ENCODE measurements at places on chromosomes 2 and 18. TPM values are rescaled to one million over a fixed set of nuclear protein-coding genes. Genes with fewer than 3 reads are reported as not detected.
A peak's percentile ranks its signal among the peaks of the same experiment; 100 is the strongest.

The FEV gene
- total RNA-seq = not detected

- H3K36me3 ChIP-seq = no peaks in the 10 kb centered on the region
- no peak overlapping the region for H3K27ac ChIP-seq
- H3K4me3 ChIP-seq = no peak overlapping the region
- no peak for DNase-seq
- no peaks in the 10 kb centered on the region for H3K4me1 ChIP-seq
Measured at GRCh38 chr2:230938098-230938497, 13.1 kb upstream of the GPR55 start.

- H3K27me3 ChIP-seq = no peaks in the 10 kb centered on the region
- H3K27ac ChIP-seq = no peak overlapping the region
- H3K4me1 ChIP-seq = no peaks in the 10 kb centered on the region
- peaks cover 18% of the 10 kb centered on the region for H3K36me3 ChIP-seq
- DNase-seq = no peak
Measured at GRCh38 chr2:127330753-127331152, 36.8 kb upstream of the ERCC3 start.

The LIMS3 gene
- total RNA-seq = 1.4 TPM

DNA sequence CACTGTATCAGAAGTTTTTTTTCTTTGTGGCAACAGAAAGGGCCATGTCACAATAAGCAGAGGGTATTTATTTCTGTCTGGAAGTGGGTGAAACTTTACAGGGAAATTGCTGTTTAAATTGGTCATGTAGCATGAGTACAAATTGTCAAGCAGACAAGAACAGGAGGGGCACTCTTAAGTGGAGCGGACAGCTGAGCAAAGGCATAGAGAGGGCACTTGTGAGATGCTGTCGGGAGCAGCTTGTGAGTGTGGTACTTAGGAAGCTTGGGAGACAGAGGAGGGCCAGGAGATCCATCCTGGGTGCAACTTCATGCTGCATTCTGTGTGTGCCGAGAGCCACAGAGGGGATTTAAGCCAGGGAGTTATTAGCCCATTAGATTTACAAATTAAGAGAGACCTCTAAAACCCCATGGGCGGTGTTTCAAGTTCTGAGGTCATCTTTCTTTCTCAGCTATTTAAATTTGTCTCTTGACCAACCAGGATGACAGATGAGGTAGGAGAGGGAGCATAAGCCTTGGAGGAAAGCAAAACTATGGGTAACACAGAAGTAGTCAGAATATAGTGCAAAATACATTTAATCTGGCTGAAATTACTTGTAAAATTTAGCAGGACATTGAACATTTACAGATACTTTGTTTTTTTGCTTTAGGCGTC lies 30.4 kb downstream of the INPP4A start:
- H3K4me3 ChIP-seq = no peak overlapping the region
- H3K27ac ChIP-seq = no peak overlapping the region
- no peaks in the 10 kb centered on the region for H3K27me3 ChIP-seq
- H3K4me1 ChIP-seq = peaks cover 22% of the 10 kb centered on the region
- no peaks in the 10 kb centered on the region for H3K36me3 ChIP-seq

DNA sequence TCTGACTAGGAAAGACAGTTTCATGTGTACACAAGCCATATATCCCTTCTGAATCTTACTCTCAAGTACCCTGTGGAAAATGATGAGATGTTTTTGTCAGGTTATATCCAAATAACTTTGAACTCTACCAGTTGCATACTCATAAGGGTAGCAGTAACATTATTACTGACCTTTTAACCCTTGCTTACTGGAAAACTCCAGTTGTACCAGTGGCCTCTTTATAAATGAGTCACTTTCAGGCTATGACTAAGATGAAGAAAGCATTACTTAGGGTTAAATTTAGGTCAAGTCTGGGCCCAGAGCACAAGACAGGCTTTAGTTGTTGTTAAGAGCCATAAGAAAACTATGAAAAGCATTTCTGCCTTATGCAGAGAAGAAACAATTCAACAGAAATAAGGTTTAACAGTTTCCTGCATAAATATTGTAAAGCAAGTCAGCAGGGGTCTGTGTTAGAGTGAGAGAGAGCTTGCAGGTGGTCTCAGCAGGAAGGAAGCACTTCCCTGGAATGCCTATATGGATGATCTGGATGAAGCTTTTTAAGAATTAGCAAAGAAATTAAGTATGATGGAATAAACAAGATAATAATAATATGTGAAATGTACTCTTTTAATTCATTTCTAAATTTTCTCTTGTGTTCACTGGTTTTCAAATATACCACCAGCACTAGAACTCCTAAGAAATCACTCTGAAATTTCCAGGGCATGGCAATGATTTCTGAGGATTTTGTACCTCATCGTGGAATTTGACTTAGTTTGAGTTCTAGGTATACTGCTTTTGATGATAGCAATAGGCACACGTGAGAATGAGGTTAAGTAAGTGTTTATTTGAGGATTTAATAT lies 126.6 kb downstream of the UBE2E3 start:
- H3K4me1 ChIP-seq = peaks cover 27% of the 10 kb centered on the region
- no peaks in the 10 kb centered on the region for H3K27me3 ChIP-seq
- peak; percentile 30 for DNase-seq
- H3K4me3 ChIP-seq = no peak overlapping the region
- H3K36me3 ChIP-seq = no peaks in the 10 kb centered on the region
- peak overlapping the region; percentile 13 for H3K27ac ChIP-seq

Data from PC-9 (cell line).